ENCODE measurements at places on chromosomes 5 and 9.

- DNase-seq: no peak
Measured at GRCh38 chr5:107894361-107894760, 223.6 kb upstream of the EFNA5 start.

DNA sequence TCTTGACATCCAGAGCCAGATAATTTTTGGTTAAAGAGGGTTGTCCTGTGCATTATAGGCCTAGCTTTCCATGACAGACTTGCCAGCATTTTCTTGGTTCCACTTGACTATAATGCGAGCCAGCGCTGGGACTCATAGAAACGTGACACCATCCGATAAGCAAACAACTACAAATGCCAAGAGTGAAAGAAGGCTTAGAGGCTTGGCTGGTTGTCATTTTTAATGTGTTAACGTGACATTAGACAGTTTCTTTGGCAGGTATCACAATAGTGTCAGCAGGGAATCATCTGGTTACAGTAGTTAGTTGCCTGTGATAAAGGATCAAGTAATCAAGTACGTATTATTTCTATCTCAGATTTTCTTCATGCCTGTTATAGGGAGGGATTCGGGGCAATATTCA, 20.0 kb upstream of the LIFR start:
- no peak for DNase-seq

GRCh38 chr5:124043456-124043855, 531.5 kb downstream of the CSNK1G3 start:
- no peak for DNase-seq

- no peak for DNase-seq
Measured at GRCh38 chr9:98992885-98993569, 49.3 kb downstream of the COL15A1 start.

- peak; percentile 69 for DNase-seq
Measured at GRCh38 chr9:120412425-120412951, 167.5 kb downstream of the CDK5RAP2 start.

DNA sequence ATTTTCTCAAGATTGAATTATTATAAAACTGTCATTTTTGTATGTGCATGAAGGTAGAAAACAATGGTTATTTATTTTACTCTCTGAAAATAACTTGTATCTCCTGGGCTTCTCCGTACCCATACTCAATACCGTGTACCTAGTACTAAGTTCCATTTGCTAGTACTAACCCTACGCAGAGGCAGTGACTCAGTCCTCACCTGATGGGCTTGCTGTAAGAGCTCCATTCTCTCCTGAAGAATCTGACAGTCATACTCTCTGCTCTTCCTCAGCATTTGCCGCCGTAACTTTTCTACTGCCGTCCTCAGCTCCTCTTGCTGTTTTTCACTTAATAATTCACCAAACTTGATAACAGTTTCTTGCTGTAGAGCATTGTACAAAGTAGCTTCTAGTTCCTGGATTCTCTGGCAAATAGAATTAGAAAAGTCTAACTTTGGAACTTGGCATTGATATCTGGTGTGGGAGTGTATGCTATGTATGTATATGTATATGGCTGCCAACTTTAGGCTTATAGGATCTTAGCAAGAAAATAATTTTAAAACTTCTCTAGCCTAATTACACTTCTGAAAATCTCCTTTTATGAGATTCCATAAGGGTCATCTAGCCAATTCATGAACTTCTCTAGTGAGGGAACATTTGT, 108.0 kb upstream of the DPYSL3 start:
- no peak for DNase-seq

GRCh38 chr5:39678534-39678933, 253.8 kb upstream of the DAB2 start:
- DNase-seq: no peak

GRCh38 chr5:159218595-159219023, 9.3 kb upstream of the RNF145 start:
- DNase-seq: no peak

GRCh38 chr5:142803428-142804125, 33.4 kb downstream of the ARHGAP26 start:
- peak; percentile 63 for DNase-seq

GRCh38 chr5:126763371-126763770, 13.6 kb upstream of the LMNB1 start:
- no peak for DNase-seq

GRCh38 chr9:1581926-1582325, 433.2 kb upstream of the SMARCA2 start:
- DNase-seq: no peak

GRCh38 chr5:112758676-112759075, 21.0 kb downstream of the APC start:
- DNase-seq: no peak

DNA sequence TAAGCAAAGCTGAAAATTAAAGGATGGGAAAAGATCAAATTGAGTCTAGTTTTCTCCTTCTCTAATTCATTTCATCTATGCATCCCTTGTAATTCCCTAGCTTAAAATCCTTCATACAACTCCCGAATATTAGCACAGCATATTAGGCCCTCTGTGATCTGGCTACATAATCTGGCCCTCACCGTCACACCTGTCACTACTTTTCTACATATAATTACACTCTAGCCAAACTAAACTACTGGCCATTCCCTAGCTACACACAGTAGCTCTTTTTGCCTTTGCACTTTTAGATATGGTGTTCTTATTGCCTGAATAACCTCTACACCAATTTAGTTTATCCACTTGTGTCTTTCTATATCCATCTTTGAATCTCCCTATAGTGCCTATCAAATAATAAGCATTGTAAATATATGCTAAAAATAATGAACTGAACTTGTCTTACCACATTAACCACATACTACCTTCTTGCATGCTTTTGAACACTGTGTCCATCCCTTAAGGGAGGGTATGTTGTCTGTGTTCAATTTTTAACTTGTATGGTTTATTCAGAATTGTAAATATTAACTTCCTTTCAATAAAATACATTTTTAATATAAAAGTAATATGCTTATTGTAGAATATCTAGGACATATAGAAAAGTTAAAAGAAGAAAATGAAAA, 15.9 kb downstream of the RANBP6 start:
- no peak for DNase-seq

- DNase-seq: no peak
Measured at GRCh38 chr5:111787006-111787405, 30.0 kb upstream of the NREP start.

GRCh38 chr5:124648902-124649467, 97.5 kb downstream of the ZNF608 start:
- DNase-seq: no peak

DNA sequence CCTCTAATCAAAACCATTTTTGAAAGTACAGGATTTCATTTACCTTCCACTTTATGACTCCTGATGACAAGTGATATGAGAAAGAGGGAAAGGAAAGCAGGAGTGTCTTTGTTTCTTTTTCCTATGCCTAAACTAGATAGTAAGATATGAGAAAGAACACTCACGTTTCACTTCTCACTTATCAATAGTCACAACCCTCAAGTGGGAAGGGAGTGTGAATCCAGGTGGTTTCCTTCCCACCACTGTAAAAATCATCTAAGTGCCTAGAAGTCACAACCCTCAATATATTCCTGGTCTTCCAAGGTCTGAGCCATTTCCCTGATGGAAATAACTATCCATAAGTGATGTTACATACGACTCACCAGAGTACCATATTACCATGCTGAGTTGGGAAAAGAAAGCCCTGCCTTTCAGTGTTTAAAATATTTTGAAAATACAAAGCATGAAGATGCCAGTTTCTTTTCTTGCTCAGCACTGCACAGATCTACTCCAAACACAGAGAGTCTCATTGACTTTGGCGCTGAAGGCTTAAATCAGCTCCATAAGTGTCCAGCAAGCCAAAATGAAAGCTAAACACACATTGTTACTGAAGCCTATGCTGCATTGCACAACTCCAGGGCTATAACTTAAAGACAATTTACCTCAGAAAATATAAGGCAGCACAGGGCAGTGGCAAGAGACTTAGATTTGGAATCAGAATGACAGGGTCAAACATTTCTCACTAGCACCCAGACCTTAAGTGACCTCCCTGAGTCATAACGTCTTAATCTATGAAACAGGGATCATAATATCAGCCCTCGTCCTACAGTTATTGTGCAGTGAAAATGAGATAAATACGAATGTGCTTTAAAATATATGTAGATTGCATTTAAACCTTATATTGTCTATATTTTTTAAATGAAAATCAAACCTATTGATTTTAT, 301.2 kb downstream of the KIAA0825 start:
- DNase-seq: no peak

GRCh38 chr5:1201327-1202025, at the start of gene SLC6A19:
TSS of gene SLC6A19 (plus strand) at chr5:1201595. CDS start at chr5:1201651, 56 bp downstream.
- no peak for DNase-seq

DNA sequence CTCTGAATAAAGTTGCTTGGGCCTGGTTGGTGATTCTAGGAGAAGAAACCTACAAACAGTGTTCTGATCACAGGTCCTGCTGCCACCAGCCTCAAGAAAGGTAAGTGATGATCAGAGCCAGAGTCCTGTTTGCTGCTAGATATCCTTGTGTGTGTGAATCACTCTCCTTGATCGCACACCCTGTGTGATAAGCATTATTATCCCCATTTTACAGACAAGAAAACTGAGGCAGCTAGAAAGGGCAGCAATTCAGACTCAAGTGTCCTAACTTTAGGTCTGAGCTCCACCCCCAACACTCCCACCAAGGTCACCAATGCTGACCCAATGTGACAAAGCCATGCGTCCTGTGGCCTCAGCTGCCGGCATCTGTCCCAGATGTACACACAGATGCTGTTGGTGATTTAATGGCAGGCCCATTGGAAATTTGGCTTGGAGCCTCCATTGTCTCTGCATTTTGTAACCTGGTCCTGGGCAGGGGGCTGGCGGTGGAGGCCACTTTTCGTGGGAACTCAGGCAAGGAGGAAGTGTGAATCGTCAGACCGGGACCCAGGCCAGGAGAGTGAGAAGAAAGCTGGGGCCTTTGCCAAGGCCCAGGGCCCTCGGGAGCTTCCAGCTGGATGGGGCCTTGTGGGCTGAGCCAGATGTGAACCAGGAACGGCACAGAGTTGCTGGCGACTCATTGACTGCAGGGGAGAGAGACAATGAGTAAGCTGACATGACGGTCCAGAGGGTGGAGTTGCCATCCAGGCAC, 29.8 kb upstream of the GGTA1 start:
- peak; percentile 91 for DNase-seq

DNA sequence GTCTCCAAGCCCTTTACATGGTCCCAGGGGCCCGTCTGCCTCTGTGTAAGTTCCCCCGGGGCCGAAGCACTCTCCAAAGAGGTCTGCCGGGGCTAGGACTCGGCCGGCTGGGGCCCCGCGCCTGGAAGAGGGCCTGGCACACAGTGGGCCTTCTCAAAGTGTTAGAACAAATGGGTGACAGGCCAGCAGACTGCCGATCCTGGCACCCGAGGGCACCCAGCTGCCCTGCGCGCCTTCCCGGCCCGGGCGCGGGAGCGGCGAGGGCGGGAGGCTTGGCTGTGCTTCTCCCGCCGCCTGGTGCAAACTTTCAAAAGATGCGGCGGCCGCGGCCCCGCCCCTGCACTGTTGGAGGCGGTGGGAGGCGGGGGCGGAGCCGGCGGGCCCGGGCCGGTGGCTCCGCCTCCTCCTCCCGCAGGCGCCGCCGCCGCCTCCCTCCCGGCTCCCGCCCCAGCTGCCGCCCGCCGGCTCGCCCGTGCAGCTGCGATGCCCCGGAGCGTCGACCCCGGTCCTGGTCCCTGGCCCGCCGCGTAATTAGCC, at the start of gene NEURL1B:
TSS of gene NEURL1B (plus strand) at position 442 of the 537 bp plus-strand sequence. CDS start 144 bp downstream, outside the sequence.
- no peak for DNase-seq

- DNase-seq: no peak
Measured at GRCh38 chr9:133763272-133764183, 25.4 kb upstream of the SARDH start.

DNA sequence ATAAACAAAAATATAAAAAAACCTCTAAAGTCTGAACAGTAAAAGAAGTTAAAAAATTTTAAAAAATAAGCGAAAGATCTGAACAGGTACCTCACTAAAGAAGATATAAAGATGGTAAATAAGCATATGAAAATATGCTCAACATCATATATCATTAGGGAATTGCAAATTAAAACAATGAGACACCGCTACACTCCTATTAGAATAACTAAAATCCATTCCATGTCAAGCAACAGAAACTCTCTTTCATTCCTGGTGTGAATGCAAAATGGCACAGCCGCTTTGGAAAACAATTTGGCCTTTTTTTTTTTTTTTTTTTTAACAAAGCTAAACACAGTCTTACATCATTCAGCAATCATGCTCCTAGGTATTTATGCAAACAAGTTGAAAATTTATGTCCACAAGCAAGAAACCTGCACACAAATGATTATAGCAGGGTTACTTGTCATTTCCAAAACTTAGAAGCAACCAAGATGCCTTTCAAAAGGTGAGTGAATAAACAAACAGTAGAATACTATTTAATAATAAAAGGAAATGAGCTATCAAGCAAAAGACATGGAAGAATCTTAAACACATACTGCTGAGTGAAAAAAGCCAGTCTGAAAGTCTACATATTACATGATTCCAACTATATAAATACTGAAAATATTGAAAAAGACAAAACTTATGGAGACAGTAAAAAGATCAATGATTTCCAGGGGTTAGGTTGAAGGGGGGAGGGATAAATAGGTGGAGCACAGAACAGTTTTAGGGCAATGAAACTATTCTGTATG, 22.1 kb downstream of the ANXA1 start:
- DNase-seq: no peak

GRCh38 chr5:144481861-144482260, 311.2 kb downstream of the KCTD16 start:
- no peak for DNase-seq

GRCh38 chr5:73901043-73901442, 275.0 kb downstream of the ARHGEF28 start:
- no peak for DNase-seq

DNA sequence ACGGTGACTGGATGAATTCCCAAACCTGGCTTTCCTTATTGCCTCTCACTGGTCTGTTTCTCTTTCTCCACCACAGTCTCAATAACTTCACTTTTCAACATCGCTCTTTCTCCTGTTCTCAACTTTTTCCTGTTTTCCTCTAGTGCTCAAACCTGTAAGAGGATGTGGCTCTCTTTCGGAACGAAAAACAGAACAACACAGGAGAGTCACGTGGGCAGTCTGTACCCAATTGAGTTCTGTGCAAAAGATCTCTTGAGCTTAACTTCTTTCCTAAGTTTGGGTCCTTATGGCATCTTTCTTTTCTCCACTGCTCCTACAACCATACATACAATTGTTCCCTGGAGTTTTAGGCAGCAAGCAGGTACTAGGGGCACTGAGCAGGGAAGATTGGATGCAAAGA, 8.9 kb downstream of the HAVCR1 start:
- DNase-seq: no peak

- no peak for DNase-seq
Measured at GRCh38 chr9:137919095-137919465, 41.5 kb downstream of the CACNA1B start.

GRCh38 chr9:38370176-38370575, 22.3 kb upstream of the ALDH1B1 start:
- no peak for DNase-seq

DNA sequence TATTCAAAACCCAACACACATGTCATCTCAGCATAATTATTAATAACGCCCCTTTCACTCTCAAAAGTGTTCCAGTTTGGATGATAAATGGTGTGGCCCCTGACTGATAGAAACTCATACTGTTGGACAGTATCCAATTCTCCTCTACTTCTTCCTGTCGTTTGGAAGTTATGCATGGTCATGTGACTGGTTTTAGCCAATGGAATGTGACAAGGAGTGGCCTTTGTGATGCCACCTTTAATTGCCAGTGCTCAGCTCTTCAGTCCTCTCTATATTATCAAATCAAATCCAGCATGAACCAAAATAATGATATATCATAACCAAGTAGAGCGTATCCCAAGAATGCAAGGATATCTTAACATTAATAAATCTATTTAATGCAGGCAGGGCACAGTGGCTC, 117.8 kb upstream of the SPIN1 start:
- DNase-seq: no peak

GRCh38 chr5:73419465-73420390, 28.8 kb downstream of the FOXD1 start:
- DNase-seq: peak; percentile 30

GRCh38 chr5:181005791-181006190, 17.1 kb downstream of the BTNL3 start:
- DNase-seq: no peak
